CD8-positive, alpha-beta memory T cell (primary cell): ENCODE measurements at places on chromosomes 12 and 14. TPM values are rescaled to one million over a fixed set of nuclear protein-coding genes. Genes with fewer than 3 reads are reported as not detected.

- H3K4me3 ChIP-seq = no peak overlapping the region
- peak overlapping the region; percentile 58 for H3K27ac ChIP-seq
- no peak for DNase-seq
- H3K27me3 ChIP-seq = no peaks in the 10 kb centered on the region
- H3K4me1 ChIP-seq = peaks cover 4% of the 10 kb centered on the region
Observed at GRCh38 chr12:95204141-95204866, 13.0 kb downstream of the FGD6 start.

DNA sequence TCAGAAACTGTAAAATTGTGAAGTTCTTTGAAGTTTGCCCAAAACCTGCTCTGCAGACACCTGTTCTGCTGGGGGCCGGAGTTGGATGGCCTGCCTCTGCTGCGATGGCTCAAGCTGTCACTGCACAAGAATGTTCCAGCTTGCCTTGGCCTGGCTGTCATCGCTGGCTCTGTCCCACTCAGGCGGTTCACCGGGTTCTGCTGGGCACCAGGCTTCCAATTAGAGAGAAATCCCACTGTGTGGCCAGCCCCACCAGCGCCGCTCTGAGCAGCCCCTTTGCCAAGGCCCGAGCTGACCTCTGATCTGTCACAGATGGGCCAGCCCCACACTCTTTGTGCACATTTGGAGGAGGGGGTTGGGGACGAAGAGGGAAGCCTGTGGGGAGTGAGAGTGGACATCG, 71.7 kb upstream of the GPATCH2L start:
- no peak for DNase-seq
- H3K27ac ChIP-seq = no peak overlapping the region
- no peaks in the 10 kb centered on the region for H3K4me1 ChIP-seq

DNA sequence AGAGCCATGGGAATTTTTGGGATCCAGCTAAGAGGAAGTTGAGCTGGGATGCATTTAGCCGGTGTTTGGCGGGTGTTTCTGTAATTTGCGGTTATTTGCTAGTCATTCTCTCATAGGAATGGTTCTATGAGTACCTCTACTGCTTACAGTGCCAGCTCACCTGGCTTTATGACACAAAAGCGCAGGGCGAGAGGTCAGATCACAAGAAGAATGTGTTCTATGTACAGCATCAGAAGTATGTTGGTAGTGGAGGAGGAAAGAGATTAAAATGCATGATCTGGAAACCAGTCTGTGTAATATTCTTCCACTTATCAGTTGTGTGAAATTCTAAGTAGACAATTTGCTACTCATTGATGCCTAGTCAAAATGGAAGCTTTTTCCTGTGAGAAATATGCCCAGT, 173.3 kb downstream of the ADCK1 start:
- no peaks in the 10 kb centered on the region for H3K36me3 ChIP-seq
- no peak overlapping the region for H3K4me3 ChIP-seq
- no peak overlapping the region for H3K27ac ChIP-seq
- H3K4me1 ChIP-seq = no peaks in the 10 kb centered on the region
- DNase-seq = no peak

DNA sequence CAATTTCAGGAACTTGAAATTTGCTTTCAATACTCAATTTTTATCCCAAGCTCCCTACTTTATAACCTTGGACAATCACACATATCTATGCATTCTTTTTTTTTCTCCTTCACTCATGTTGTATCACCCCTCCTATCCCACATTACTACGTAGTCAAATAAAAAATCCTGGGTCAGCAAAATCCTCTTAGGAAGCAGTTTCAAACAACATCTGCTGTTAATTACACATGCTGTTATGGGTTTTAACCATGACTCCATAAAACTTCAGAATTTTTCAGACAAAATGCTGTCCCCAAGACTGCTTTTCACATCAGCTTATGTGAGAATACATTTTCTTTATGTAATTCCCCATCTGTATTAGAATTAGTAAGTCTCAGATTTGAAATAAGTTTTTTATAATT, 61.7 kb downstream of the LRFN5 start:
- H3K36me3 ChIP-seq = no peaks in the 10 kb centered on the region
- DNase-seq = no peak
- no peaks in the 10 kb centered on the region for H3K27me3 ChIP-seq
- H3K4me1 ChIP-seq = no peaks in the 10 kb centered on the region
- H3K27ac ChIP-seq = no peak overlapping the region

GRCh38 chr12:53816360-53817020, 64.7 kb upstream of the CISTR start:
- H3K36me3 ChIP-seq = no peaks in the 10 kb centered on the region
- no peak for DNase-seq
- H3K27me3 ChIP-seq = peaks cover 25% of the 10 kb centered on the region
- H3K27ac ChIP-seq = no peak overlapping the region
- H3K4me1 ChIP-seq = no peaks in the 10 kb centered on the region
- no peak overlapping the region for H3K4me3 ChIP-seq

GRCh38 chr12:99767809-99768208, 120.3 kb downstream of the GARIN6 start:
- H3K4me1 ChIP-seq = no peaks in the 10 kb centered on the region
- no peak for DNase-seq
- H3K4me3 ChIP-seq = no peak overlapping the region
- H3K27me3 ChIP-seq = no peaks in the 10 kb centered on the region

DNA sequence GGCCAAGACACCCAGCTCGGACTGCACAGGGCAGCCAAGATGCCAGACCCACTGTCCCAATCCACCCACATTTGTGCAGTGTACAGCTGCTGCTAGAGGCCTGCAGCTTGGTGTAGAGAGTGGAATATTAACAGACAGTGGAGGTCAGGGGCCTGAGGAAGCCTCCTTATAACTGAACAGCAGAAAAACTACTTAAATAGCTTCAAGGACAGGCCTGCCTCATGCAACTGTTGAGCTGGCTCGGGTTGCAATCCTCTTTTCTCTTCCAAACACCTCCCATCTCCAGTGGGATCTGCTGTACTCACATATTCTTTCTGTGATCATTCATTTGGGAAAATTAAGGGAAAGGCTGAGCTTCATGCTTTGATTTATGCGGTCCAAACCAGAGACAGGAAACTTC, 1043.2 kb upstream of the TMEM132C start:
- H3K4me1 ChIP-seq = no peaks in the 10 kb centered on the region
- no peak overlapping the region for H3K27ac ChIP-seq
- no peaks in the 10 kb centered on the region for H3K36me3 ChIP-seq
- DNase-seq = no peak

GRCh38 chr12:46942579-46942978, 116.8 kb upstream of the SLC38A4 start:
- DNase-seq = no peak
- no peak overlapping the region for H3K4me3 ChIP-seq
- H3K27me3 ChIP-seq = no peaks in the 10 kb centered on the region
- no peaks in the 10 kb centered on the region for H3K4me1 ChIP-seq
- no peaks in the 10 kb centered on the region for H3K36me3 ChIP-seq
- H3K27ac ChIP-seq = no peak overlapping the region

Gene CCDC88C
- total RNA-seq = 74.1 TPM

Gene PSMC6
- 113 TPM for total RNA-seq

Gene TMEM106C
- total RNA-seq = 186 TPM
